ENCODE measurements at places on chromosomes 3 and 15. TPM values are rescaled to one million over a fixed set of nuclear protein-coding genes. Genes with fewer than 3 reads are reported as not detected.

The ZDHHC19 gene
- total RNA-seq, result not detected

- no peak for DNase-seq
Measured at GRCh38 chr3:102614021-102614569, 179.3 kb downstream of the ZPLD1 start.

DNA sequence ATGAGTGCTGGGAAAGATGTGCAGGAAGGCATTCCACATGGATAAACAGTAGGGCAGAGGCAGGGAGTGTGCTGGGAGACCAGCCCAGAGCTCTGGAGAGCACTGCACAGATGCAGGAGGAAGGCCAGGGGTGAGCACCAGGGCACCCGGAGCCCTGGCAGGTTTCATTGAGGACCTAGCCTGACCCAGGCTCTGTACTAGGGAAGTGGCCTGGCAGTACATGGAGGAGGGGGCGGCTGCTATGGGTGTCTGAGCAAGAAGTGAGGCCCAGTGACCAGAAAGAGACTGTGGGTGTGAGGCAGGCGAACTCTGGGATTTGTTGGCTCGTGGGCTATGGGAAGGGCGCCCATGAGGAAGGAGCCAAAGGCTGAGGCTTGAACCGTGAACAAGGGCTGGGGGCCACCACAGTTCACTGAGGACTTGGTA, 139.1 kb downstream of the DNAJB8 start:
- no peak for DNase-seq

- DNase-seq, result no peak
Measured at GRCh38 chr3:78871048-78871447, 896.8 kb downstream of the ROBO1 start.

GRCh38 chr3:126212620-126213378, 32.4 kb upstream of the ALDH1L1 start:
- no peak for DNase-seq

The PLSCR5 gene
- total RNA-seq, result not detected

DNA sequence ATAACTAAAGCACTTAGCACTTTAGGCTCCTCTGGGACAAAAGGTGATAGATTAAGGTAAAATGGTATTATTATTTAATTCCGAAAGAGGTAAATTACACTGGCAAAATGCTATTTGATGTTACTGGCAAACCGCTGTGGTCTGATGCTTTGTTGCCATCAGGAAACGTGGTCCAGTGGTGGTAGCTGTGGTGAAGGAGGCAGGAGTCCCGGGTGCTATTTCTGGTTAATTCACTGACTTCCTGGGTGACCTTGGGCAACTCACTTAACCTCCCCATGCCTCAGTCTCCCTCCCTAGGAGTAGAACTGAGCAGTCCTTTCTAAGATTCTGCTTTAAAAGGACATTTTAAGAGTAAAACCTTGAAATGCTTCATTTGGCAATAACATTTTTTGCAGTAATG, 233.4 kb downstream of the ZPLD1 start:
- no peak for DNase-seq

GRCh38 chr15:46222826-46223225, 588.0 kb downstream of the SQOR start:
- no peak for DNase-seq

GRCh38 chr15:47399100-47399499, 318.2 kb upstream of the SEMA6D start:
- DNase-seq, result no peak

- DNase-seq, result no peak
Measured at GRCh38 chr15:50996641-50997040, 88.2 kb downstream of the AP4E1 start.

GRCh38 chr3:127857333-127857732, 35.0 kb upstream of the MGLL start:
- no peak for DNase-seq

DNA sequence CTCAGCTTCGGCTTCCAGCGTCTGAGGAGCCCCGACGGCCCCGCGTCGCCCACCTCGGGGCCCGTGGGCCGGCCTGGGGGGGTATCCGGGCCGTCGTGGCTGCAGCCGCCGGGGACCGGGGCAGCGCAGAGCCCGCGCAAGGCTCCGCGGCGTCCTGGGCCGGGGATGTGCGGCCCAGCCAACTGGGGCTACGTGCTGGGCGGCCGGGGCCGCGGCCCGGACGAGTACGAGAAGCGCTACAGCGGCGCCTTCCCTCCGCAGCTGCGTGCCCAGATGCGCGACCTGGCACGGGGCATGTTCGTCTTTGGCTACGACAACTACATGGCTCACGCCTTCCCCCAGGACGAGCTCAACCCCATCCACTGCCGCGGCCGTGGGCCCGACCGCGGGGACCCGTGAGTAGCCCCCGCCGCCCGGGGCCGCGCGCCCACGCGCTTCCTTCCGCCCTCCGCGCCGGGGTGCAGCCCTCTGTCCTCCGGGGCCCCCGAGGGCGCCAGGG, 462 bp downstream of the EDEM1 start:
- DNase-seq, result no peak

The CTSH gene
- 58.4 TPM for total RNA-seq

The ZMYND10 gene
- total RNA-seq, result 0.62 TPM

The OR5K2 gene
- not detected for total RNA-seq

The TATDN2 gene
- 18.8 TPM for total RNA-seq

DNA sequence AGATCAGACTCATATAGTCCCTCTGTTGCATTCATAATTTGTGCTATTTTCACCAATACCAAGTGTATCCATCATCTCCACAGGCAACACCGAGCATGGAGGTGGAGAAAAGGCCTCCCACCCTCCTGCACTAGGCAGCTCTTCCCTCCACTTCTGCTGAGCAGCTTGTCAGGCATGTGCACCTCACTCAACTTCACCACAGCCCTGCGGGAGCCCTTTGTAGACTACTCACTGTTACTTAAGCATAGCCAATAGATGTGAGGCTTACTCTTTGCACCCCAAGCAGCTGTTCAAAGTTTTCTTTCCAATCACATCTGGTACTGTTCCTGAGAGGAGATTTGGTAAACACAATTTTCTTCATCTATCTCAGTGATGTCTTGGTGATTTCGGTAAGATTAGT, 16.9 kb upstream of the GUCA1C start:
- no peak for DNase-seq

GRCh38 chr3:141235661-141236171, 4.1 kb downstream of the PXYLP1 start:
- DNase-seq, result no peak

- DNase-seq, result no peak
Measured at GRCh38 chr3:134797741-134798451, 2.8 kb downstream of the EPHB1 start.

DNA sequence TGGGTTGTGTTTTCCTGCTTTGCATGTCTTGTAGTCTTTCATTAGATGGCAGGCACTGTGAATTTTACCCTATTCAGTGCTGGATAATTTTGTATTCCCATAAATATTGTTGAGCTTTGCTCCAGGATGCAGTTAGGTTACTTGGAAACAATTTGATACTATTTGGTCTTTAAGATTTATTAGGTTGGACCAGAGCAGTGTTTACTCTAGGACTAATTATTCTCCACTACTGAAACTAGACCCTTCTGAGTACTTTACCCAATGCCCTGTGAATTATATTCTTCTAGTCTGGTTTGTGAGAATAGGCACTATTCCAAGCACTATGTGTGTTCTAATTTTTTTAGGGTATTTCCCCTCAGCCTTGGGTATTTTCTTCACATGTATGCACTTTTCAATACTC, 37.8 kb upstream of the TASOR start:
- DNase-seq, result no peak

- no peak for DNase-seq
Measured at GRCh38 chr3:146386936-146387335, 82.4 kb downstream of the PLSCR2 start.

GRCh38 chr3:132343018-132343612, 25.9 kb downstream of the ACP3 start:
- DNase-seq, result peak; percentile 54

DNA sequence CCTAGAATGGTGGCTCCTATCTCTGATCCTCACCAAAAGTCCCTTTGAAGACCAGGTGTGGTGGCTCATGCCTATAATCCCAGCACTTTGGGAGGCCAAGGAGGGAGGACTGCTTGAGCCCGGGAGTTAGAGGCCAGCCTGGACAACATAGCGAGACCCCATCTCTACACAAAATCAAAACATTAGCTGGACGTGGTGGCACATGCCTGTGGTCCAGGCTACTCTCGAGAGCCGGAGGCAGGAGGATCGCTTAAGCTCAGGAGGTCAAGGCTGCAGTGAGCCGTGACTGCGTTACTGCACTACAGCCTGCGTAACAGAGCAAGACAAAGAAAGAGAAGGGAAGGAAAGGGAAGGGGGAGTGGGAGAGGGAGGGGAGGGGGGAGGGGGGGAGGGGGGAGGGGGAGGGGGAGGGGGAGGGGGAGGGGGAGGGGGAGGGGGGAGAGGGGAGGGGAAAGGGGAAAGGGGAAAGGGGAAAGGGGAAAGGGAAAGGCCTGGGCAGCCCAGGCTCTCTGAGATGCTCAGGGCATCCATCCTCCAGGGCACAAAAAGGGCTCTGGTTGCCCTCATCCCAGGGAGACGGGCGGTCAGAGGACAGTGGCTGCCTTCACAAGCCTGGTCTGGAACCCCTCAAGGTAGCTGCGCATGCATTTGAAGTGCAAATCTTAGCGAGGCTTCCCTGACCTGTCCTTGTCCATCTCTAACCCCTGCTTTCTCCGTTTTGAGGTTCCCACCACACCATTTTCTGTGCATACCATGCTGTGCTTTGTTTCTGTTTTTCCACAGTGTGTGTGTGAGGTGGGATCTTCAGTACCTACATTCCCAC, 76.1 kb downstream of the LDHAL6B start:
- no peak for DNase-seq

DNA sequence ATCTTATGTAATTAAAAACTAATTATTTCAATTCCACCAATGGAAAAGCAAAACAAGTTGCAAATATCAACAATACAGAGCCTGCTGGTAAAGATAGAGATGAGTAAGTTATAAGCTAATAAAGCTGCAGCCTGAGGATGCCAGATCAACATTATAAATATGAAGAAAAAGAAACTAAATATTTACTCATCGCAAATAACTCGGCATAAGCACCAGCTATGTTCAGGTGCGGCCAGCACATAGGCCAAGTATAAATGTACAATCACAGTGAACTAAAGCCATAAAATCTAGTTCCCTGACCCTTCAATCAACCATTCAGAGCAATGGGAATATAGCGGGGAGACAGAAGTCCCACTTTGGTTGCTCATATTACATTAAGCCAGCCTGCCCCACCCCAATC, 7.7 kb upstream of the RSL24D1 start:
- DNase-seq, result no peak

GRCh38 chr3:8972639-8973038, 9.4 kb upstream of the RAD18 start:
- DNase-seq, result peak; percentile 61

The DNAH12 gene
- not detected for total RNA-seq

- no peak for DNase-seq
Measured at GRCh38 chr15:34952481-34952880, 17.1 kb downstream of the AQR start.

DNA sequence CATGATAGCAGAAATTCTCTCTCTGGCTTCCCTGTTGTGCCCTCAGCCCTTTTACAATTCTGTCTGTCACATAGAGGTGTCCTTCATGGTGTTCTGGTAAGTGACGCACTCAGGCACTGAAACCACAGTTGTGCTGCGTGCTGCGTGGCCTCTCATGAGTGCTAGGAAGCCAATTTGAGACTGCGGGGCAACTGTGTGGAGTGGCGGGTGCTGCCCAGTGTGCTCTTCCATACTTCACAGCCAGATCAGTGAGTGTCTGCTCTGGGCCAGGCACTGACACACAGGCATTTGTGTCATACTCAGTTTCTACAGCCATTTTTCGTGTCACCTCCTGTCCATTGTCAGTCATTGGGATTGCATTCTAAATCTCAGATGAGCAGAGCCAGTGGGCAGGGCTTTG, 133.1 kb upstream of the PLXNA1 start:
- DNase-seq, result no peak

- peak; percentile 42 for DNase-seq
Measured at GRCh38 chr3:24160424-24161095, 215.5 kb downstream of the NR1D2 start.

The PLA2G4E gene
- total RNA-seq, result not detected

The BLM gene
- total RNA-seq, result 18.1 TPM
